ENCODE measurements at places on chromosomes 4 and X.

GRCh38 chr4:26081795-26082498 is 167.9 kb downstream of the SMIM20 start:
- peak; percentile 57 for DNase-seq

DNA sequence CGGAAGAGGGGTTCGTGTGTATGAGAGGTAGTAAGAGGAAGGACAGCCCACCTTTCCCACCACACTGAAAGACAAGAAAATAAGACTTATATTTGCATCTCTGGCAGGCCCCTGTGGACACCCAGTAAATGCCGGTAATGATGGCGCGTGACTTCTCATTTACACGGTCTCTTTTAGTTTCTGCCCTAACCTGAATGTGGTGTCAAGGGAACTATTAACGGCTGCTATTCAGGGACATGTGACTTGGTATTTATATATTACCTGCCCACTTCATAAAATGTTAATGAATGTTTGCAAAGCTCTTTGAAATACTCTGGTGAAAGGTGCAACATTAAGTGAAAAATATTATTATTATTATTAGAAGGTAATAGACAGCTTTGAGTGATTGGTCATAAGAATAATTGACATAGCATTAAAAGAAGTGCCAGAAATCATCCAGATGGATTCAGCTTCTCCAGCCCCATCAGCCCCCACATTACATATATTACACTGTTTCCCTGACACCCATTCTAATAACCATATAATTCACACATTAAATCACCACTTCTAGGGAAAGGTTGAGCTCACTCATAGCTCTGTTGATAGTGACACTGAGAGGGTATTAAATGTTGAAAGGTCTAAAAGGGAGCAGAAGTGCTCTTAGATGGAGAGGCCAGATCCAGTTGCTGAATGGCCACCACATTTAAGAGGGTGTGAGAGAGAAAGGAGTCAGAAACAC is 83.0 kb upstream of the BEND4 start:
- no peak for DNase-seq

GRCh38 chr4:94168321-94168720 is 39.3 kb upstream of the SMARCAD1 start:
- no peak for DNase-seq

GRCh38 chr4:130359542-130359941 is 1263.6 kb downstream of the C4orf33 start:
- no peak for DNase-seq

- no peak for DNase-seq
Observed at GRCh38 chrX:150933945-150934350, 35.5 kb upstream of the CD99L2 start.

DNA sequence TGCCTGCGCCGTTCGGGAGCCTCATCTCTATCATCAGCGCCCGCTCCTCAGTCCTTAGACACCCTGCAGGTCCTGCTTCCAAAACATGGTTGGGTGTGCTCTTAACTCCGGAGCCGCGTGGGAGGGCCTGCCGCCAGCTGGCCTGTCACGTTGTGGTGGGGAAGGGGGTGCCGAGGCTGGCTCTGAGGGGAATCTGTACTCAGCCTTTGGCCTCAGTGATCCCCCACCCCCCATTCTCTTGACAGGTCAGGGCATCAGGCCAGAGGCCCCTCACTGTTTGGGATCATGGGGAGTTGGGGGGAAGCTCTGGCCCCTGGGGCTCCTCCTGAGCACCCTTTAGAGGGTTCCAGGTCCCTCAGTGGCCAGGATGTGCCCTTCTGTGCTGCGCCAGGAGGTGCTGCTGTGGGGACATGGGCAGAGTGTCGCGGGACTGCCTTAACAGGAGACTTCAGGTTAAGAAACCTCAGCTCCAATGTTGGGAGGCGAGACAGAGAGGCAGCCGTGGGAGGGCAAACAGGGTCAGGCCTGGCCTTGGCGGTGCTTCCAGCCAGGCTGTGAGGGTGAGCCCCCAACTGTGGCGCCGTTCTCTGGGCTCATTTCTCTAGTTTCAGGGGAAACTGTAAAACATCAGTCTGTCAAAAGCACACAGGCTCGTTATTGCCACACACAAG is 33.5 kb downstream of the TRMT44 start:
- DNase-seq, result no peak

DNA sequence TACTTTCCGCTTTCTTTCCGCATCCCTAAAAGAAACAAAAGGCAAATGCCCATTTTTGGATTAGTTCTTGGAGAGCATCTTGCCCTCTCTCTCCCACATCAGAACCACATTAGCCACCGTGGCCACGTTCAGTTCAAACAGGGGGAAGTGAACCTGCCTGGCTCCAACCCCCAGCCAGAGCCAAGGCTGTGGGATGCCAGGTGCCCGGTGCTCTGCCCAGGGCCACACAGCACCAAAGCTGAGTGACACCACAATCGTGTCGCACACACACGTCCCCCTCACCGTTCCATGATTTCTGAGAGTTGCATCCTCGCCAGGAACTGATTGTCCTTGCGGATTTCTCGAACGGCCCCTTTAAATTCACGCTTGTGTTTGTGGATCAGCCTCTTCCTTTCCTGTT is 24.3 kb downstream of the NOP14 start:
- no peak for DNase-seq

Measured in Jurkat, Clone E6-1 (cell line).